ENCODE measurements at places on chromosomes 7 and 10.

GRCh38 chr7:27767374-27767773, 27.4 kb downstream of the TAX1BP1 start:
- no peak for DNase-seq

- DNase-seq, result no peak
These were observed 304.7 kb downstream of the ARHGAP12 start for GRCh38 chr10:31623947-31624346.

- DNase-seq, result no peak
These were observed 43.1 kb downstream of the AMZ1 start for GRCh38 chr7:2730846-2731770.

DNA sequence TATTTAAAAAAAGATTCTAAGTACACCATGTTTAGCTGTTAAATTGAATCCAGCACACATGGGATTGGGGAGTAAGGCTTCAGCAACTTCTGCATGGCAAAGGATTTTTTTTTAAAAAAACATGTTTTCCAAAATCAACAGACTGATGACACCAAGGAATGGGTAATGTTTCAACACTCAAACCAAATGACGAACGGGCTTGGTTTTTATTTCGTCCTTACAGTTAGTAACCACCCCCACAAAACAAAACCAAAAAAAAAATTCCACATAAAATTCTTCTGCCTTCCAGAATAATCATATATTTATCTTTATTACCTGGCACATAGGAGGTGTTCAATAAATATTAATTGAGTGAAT, 45.7 kb downstream of the ICA1 start:
- no peak for DNase-seq

- DNase-seq, result no peak
These were observed 15.7 kb downstream of the PPP3CB start for GRCh38 chr10:73480158-73480557.

- no peak for DNase-seq
These were observed 31.9 kb downstream of the SH2B2 start for GRCh38 chr7:102318482-102318971.

DNA sequence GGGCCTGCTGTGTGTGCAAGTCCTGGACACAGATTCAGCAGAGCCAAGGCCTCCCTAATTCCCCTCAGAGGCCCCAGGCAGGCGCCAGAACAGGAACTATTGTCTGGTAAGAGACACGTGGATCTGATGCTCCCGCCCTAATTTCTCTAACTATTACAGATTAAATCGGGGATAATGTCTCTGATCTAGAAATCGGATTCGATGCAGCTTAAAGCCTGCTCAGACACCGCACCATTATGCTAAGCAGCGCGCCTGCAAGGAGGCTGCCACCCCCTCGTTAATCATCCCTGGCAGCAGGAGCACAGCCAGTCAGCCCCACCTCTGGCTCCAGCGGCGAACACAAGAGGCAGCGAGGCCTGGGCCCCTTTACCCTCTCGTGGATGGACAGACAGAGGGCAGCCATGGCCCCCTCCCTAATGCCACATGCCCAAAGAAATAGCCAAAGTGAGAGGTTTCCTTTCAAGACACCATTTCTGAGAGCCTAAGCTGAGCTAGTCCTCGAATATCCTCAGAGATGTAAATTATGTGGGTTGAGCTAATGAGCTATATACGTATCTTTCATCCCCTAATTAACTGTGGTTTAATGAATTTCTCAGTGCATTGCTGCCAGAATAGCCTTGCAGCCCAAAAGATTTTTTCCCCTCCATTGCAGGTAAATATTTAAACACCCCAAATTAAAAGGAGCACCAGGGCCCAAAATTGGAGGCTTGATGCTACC, 122.1 kb downstream of the GRID1 start:
- no peak for DNase-seq

GRCh38 chr7:33351709-33352108, 222.3 kb downstream of the BBS9 start:
- no peak for DNase-seq
